ENCODE measurements at places on chromosomes 2 and 18. TPM values are rescaled to one million over a fixed set of nuclear protein-coding genes. Genes with fewer than 3 reads are reported as not detected.

DNA sequence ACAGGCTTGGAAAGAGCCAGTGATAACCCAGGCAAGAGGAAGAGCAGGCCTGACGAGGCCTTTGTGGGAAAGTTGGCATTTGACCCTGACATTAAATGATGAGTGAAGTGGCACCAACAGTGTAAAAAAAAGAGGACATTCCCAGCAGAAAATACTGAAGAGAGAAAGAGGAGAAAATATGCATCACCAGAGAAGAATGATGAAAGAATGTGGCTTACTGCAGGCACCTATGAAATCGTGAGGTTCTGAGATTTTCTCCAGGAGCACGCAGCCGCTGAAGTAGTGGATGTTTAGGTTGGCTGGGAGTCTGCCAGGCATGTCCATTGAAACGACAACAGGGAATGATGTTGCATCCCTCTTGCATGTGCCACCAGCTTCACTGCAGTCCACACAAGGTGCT, 13.8 kb downstream of the EHD3 start:
- DNase-seq = no peak
- H3K4me3 ChIP-seq = no peak overlapping the region
- H3K27me3 ChIP-seq = no peaks in the 10 kb centered on the region
- no peaks in the 10 kb centered on the region for H3K4me1 ChIP-seq
- no peaks in the 10 kb centered on the region for H3K36me3 ChIP-seq

DNA sequence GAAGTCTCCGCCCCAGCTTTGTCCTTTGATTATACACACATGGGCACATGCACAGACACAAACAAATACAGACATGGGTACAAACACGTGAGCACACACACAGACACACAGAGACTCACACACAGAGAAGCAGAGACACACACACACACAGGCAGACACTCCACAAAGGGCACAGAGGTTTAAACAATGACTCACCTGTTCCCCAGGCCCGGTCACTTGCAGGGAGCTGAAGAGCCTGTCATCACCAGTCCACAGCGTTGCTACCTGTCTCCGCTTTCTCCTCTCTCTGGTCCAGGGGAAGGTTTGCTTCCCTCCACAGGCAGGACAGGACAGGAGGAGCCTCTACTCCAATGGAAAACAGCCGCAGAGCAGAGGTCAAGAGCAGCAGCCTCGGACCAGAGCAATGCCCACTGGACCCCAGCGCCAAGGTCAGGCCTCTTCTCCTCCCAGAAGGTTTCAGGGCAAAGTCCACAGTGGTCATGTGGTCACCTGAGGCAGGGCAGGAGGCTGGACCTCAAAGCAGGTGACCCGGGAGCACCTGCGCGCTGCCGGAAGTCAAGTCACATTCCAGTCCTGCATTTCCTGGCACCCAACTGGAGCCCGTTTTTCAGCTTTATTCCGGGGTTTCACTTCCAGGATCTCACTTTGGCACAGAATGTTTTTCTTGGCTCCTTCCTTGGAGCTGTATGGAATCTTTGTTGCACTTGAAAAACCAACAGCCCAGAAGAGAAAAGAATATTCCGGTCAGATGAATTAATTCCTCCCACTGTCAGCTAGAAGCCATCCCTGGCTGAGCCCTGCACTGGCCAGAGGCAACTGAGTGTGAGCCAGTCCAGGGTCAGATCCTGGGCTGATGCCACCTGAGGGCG, at the start of gene RAB17:
Gene RAB17, minus strand, starts transcription at position 463 of the 869 bp plus-strand sequence. CDS start 4,580 bp downstream, outside the sequence.
- DNase-seq = no peak
- H3K4me1 ChIP-seq = peaks cover 14% of the 10 kb centered on the region
- no peak within 1 kb of the TSS for H3K27ac ChIP-seq
- H3K4me3 ChIP-seq = no peak within 1 kb of the TSS
- H3K36me3 ChIP-seq = no peaks in the 10 kb centered on the region

DNA sequence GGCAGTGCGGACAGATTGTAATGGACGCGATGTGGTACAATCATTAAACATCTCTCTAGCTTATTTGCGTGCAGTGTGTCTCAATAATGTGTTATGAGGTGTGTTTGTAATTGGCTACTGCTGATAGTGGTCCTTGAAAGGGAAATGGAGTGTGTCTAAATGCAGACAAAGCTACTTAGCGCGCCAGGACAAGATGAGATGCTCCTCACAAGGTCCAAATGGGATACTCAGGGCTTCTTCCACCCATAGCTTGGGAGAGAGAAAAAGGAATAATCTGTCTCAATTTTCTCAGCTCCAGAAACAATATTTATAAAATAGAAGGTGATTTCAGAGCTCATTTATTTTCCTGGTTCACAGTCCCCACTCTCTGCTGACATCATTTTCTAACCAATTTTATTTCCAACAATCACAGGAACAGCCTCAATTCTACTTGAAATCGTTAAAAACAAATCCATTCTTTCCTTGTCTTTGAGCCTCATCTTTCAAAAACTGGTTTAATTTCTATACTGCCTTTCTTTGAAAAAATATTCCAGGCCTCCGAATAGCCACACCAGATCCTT, 28.5 kb downstream of the GALNT14 start:
- H3K4me1 ChIP-seq = no peaks in the 10 kb centered on the region
- H3K27ac ChIP-seq = no peak overlapping the region
- no peaks in the 10 kb centered on the region for H3K27me3 ChIP-seq
- no peak overlapping the region for H3K4me3 ChIP-seq
- H3K36me3 ChIP-seq = no peaks in the 10 kb centered on the region

DNA sequence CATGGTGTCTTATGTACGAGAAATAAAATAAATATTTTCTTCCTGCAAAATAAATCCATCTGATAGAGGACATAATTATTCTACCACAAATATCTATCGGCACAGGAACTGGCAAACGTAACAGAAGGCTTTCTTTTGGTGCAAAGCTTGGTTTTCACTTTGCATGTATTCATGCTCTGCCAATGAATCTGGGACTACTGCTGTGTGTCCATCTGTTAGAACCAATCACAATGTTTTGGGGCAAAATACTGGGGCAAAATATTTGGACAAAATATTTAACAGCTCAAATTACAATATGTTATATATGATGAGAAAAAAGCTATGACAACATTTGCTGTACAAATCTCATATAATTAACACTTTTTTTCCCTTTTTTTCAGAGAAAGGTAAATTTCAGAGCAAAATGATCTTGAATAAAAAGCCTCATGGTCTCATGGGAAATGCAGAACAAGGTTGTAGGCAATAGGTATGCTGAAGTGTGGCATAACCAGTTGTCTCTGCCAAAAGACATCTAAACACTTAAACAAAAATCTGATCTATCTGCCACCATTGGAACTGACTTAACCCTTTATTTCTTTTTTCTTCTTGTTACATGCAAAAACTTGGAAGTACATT, 923.2 kb downstream of the CPS1 start:
- DNase-seq = no peak
- no peaks in the 10 kb centered on the region for H3K4me1 ChIP-seq
- no peaks in the 10 kb centered on the region for H3K27me3 ChIP-seq
- H3K4me3 ChIP-seq = no peak overlapping the region
- H3K36me3 ChIP-seq = no peaks in the 10 kb centered on the region

DNA sequence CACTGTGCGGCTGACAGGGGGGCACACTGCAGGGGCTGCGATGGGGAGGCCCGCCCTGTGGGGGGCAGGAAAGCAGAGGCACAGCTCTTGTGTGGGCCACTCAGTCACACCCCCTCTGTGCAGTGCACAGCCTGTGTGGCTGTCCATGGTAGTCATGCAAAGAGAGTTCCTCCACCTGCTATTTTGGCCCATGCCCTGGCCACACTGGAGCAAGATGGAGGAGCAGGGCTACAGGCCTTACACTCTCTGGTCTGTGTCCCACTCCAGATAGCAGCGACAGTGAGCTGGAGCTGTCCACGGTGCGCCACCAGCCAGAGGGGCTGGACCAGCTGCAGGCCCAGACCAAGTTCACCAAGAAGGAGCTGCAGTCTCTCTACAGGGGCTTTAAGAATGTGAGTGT, 28.5 kb upstream of the FAHD2A start:
- DNase-seq = no peak

CD207 gene
- total RNA-seq = 1.1 TPM

DNA sequence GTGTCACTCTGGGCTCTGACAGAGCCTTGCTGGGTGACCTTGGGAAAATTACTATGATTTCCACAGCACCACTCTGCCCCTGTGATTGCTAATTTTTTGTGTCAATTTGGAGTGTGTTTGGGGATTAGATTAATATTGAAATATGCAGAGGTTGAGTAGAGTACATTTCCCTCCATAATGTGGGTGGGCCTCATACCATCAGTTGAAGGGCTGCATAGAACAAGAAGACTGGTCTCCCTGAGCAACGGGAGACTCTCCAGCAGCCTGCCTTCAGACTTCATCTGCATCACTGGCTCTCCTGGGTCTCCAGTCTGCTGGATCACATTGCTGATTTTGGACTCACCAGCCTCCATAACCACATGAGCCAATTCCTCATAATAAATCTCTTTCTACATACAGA, 313.7 kb downstream of the TNS1 start:
- DNase-seq = no peak
- H3K27me3 ChIP-seq = no peaks in the 10 kb centered on the region
- H3K27ac ChIP-seq = no peak overlapping the region
- no peak overlapping the region for H3K4me3 ChIP-seq

DNA sequence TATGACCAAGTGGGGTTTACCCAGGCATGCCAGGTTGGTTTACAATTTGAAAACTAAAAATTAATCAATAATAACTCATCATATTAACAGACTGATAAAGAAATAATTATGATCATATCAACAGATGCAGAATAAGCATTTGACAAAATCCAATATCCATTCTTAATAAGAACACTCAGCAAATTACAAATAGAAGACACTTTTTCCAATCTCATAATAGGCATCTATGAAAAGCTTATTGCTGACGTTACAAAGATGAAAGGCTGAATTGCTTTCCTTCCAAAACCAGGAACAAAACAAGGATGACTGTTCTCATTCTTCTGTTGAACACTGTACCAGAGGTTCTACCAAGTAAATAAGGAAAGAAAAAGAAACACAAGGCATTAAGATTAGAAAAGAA, 55.1 kb upstream of the C2orf15 start:
- no peak overlapping the region for H3K27ac ChIP-seq
- DNase-seq = no peak
- no peaks in the 10 kb centered on the region for H3K4me1 ChIP-seq
- peaks cover 19% of the 10 kb centered on the region for H3K27me3 ChIP-seq
- H3K36me3 ChIP-seq = no peaks in the 10 kb centered on the region
- H3K4me3 ChIP-seq = no peak overlapping the region
